ENCODE measurements at places on chromosomes 7 and 10.

GRCh38 chr7:126210707-126211106 lies 1042.0 kb downstream of the GRM8 start:
- DNase-seq: no peak

GRCh38 chr7:96837593-96837992 lies 127.9 kb upstream of the SEM1 start:
- DNase-seq: no peak

DNA sequence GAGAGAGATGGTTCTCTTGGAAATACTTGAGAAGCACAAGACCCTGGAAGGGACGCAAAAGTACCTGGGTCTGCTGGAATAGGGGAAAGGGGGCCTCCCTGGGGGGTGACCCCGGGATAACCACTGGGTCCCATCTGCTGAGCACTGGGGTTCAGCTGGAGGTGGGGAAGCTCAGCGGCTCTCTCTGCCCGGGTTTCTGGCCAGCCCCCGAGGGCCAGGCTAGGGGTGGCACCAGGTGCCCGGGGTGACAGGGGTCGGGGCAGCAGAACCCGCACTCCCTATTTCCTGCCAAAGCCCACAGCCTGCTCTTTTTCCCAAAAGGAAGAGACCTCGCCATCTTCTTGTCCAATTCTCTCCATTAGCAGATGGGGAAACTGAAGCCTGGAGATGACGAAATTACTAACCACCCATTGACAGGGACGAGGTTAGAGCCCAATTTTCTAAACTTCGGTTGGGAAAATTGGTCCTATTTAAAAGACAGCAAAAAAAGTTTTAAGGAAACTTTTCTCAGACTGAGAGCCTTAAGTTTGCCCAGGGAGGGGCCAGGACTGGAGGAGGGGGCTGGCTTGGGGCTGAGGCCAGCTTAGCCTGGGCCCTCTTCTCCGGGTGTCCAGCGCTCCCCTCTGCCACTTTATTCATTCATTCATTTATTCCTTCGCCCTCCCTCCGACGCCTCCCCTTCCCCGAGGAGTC lies 17.8 kb upstream of the GATA3 start:
- no peak for DNase-seq

DNA sequence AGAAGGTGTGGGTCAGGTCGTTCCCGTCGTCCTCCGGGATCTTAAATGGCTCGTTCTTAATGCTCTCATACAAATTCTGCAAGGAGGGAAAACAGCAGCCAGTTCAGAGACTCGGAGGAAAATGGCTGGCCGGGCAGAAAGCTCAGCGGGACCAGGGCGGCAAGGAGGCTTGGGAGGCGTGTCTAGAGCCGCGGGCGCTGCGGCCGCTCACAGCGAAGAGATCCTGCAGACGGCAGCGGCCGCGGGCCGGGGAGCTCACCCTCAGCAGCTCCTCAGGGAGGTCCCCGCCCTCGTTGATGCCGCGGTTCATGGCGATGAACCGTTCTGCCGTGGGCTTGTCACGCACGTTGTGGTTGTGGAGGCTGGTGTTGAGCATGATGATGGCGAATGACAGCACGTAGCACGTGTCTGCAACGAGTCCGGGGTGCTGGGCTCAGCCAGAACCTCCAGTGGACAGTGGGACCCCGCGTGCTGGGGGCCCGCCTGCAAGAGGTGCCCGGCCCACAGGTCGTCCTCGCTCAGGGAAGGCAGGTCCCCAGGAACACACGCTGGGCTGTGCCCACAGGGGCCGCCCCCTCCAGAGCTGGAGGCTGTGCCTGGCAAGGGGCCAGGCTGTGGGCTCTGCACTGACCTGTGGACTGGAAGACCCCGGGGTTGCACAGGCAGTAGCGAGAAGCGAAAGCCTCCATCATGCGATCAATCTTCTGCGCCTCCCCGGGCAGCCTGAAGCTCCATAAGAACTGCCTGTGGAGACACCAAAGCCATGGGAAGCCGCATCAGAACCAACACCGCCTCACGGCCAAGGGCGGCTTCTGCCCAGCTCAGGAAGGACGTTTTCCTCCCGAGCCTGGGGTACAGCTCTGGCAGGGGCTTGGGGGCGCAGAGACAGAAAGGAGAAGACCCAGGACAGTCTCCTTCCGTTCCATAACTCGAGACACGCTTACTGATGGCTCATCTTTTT lies 101.6 kb downstream of the CYTH3 start:
- DNase-seq: no peak

DNA sequence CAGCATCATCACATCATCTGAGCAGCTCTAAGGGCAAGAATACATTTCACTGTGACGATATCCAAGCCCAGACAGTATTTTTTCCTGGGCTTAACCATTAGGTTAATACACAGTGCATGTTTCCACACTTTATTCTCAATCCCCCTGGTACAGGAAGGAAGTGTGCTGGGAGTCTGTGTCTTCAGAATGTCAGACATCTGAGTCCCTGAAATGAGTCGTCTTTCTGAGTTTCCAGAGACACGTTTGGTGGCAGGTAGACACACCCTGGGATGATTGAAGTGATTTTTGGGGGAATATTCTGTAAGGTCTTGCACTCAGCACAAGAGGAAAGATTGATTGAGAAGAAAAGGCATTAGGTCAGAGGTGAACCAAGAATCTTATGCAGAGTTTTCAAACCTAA lies 13.1 kb upstream of the SHH start:
- DNase-seq: no peak

DNA sequence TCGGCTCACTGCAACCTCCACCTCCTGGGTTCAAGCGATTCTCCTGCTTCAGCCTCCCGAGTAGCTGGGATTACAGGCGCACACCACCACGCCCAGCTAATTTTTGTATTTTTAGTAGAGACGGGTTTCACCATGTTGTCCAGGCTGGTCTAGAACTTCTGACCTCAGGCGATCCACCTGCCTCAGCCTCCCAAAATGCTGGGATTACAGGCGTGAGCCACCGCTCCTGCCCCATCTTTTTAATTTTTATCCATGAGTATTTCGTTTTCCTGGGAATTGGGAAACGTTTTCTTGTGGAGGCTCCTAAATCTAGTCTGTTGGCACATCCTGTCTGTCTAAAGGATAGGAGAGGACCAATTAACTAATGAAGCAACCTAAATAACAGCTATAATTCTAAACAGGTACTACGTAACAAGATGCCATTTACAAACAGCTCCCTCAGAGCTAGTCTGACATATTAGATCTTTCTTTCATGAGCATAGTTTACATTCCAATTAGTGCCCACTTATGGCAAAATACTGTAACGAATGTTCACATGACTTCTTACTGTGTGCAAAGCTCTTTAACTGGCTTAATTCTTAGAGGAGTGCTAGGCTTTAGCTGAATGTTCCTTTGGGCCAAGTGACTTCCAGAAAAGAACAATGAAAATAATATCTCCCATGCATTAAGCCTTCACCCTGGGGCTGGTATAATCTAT lies 151.0 kb upstream of the YAE1 start:
- no peak for DNase-seq

DNA sequence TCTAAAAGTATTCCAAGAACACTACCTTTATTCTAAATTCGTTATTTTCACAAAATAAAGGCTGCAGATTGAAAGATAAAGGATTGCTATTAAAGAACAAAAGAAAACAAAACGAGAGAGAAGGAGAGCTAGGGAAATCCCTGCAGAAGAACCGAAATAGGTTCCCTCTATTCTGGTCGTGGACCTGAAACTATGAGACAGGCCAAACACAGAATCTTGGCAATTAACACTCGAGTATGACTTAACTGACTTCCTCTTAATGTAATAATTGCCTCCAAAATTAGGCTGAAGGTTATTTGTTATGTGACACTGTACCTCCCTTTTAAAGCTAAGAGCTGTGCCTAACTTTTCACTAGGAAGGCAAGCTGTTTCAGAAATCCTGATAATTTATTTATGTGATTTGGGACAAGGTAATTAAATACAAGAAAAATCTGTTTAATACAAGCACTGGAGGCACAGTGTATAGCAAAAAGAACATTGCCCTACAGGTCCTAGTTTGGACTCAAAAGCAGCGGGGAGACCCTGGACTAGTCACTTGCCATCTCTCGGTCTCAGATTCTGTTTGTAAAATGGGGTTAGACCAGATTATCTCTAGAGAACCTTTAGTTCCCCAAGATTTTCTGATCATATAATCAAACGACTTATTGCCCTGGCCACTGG lies 11.6 kb downstream of the NAMPT start:
- no peak for DNase-seq

- DNase-seq: no peak
Measured at GRCh38 chr10:90602862-90603610, 254.8 kb downstream of the HTR7 start.

- DNase-seq: no peak
Measured at GRCh38 chr10:110107887-110108286, 99.5 kb upstream of the MXI1 start.

GRCh38 chr7:29811586-29811985 lies 5.3 kb downstream of the WIPF3 start:
- DNase-seq: no peak

DNA sequence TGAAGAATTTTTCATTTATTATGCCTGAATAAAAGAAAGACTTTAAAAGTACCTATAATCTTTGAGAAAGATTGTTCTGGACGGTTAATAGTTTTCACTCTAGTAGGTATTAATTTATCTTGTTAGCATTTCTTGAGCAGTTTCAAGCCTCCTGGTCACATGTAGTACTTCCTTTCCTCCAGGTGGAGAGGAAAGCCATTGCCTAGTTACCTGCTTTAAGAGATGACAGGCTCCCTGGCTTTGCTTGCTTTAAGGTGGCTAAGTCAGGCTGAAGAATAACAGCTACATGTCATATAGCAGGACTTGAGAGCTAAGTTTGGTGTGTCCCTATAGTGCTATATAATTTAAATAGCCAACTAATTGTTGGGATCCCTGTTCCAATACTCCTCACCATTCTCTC lies 160.2 kb downstream of the CDK14 start:
- no peak for DNase-seq

- no peak for DNase-seq
Measured at GRCh38 chr7:150515248-150516147, 826 bp downstream of the GIMAP7 start.
